ENCODE measurements at places on chromosomes 2 and 18.

GRCh38 chr18:45825258-45826044 is at the start of gene SIGLEC15:
Gene SIGLEC15, plus strand, starts transcription at chr18:45825675. Its CDS starts 54 bp downstream, at chr18:45825729.
- DNase-seq = no peak

GRCh38 chr2:41940060-41940744 is 107.6 kb upstream of the PKDCC start:
- no peak for DNase-seq

GRCh38 chr2:38108907-38109731 is 33.2 kb upstream of the CYP1B1 start:
- no peak for DNase-seq

- DNase-seq = no peak
Observed at GRCh38 chr18:46756559-46757201, at the start of gene ST8SIA5. Gene ST8SIA5, minus strand, starts transcription at chr18:46757053. Its CDS starts 545 bp downstream, at chr18:46756508.

- DNase-seq = no peak
Observed at GRCh38 chr2:121949271-121949670, 193.8 kb downstream of the TSN start.

DNA sequence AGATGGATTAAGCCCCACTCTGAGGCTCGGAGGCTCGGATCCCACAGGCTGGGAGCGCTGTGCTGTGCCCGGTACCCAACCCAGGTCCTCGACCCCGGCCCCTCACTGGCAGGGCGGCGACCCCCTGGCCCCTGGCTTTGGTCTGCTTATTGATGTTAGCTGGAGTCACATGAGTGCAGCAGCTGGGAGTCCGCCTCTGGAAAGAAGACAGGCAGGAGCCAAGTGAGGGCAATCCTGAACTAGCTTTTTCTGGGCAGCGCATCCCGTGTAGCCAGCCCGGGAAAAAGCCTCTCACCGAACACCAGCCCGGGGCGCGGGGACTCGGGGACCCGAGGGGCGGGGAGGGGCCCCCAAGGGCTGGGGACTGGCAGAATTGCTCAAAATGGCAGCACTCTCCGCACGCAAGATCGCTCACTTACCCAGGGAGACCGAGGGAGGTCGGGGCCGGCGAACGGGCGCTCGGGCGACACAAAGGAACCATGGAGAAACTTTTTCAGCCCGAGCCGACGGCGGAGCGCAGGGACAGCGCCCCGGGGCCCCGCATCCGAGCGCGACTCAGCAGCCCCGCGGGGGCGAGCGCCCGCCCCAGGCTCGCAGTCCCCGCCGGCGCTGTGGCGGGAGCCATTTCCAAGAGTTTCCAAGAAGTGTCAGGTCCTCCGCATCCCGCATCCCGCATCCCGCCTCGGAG is 567 bp downstream of the TMEM200C start:
- DNase-seq = no peak

DNA sequence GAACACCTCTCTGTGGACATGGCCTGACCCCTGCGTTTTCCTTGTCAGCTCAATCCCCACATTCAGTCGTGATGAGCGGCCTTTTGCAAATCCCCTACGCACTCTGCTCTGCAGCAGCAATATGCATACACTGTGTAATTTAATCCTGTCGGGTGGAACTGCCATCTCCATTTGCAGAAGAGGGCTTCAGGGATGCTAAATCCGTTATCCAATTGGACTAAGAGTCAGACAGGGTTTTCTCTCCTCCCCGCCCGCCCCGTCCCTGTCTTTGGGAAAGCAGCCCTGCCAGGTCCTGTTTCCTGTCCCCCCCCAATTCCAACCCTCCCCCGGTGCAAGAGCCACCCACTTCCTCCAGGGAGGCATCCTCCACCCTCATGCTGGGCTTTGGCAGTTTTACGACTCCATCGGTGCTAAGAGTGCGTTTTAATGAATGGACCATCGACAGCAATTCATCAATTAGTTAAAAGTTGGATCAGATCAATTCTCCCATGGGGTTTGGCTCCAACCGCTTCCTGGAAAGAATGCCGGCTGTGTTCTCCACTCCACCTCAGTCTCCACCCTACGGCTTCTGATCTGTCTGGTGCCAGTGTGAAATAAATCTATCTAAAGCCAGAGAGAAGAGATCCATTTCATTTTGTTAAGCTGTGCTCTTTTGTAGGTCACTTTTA is 53.5 kb upstream of the ASAP2 start:
- no peak for DNase-seq

DNA sequence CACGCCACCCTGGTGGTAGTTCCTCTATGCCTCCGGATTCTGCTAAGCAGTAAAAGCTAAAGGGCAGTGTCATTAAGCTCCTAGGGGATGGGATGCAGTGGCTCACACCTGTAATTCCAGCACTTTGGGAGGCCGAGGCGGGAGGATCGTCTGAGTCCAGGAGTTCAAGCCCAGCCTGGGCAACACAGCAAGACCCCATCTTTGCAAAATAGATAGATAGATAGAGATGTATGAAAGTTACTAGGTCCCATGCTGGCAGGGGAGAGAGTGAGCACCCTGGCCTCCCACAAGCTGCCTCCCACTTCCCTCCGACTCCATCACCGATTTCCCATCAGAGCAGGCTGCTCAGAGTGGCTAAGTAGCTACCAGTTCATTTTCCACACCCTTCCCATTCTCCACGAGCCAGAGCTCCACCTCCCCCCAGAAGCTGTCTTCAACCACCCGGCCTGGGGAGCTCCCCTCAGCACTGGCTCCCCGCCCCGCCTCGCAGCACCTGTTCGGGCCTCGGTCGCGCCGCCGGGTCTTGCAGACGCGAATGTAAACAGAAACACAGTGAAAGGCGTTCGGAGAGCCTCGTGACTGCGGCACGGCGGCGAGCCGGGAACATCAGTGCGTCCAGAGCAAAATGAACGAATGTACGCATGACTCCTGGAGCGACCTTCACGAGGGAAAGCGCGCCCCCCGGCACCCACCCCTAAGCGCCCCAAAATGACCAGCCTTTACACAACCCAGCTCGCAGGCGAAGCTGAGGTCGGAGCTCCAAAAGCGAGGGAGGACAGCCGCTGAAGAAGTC is 598 bp upstream of the CEP68 start:
- DNase-seq = peak; percentile 24

GRCh38 chr2:12350821-12351220 is 365.9 kb upstream of the TRIB2 start:
- no peak for DNase-seq

DNA sequence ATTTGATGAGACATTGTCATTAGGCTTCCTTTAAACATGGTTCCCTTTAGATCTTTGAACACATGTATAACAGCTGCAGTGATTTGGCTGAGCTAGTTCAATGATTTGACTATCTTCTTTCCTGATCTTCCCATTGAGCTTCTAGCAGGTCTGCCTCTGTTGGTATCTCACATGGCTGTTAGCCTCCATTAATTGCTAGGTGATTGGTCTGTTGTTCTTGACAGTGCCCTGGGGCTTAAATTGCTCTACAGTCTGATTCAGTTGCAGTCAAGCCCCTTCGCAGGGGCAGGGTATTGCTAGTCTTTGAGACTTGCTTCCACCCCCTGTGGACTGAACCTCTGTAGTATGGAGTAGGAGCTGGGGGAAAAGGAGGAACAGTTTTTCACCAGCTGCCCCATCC is 24.1 kb downstream of the SKA1 start:
- no peak for DNase-seq

DNA sequence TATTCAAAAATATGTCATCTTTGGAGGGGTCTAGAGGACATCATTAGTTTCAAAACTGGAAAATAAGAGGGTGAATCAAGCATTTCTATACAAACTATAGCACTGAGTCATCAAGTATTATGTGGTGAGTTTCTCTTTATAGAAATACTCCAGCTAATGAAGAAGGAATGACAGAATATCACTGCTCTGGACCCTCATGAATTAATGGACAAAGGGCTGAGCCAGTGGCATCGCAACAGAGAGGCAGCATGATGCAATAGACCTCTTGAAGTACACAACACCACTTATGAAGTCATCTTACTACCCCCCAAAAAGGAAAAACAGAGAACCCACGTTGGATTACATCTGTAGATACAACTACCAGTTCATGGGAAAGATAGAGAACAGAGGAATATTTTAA is 27.4 kb upstream of the EIF2AK3 start:
- no peak for DNase-seq

- DNase-seq = no peak
Observed at GRCh38 chr18:41391616-41392595, 563.1 kb upstream of the PIK3C3 start.

DNA sequence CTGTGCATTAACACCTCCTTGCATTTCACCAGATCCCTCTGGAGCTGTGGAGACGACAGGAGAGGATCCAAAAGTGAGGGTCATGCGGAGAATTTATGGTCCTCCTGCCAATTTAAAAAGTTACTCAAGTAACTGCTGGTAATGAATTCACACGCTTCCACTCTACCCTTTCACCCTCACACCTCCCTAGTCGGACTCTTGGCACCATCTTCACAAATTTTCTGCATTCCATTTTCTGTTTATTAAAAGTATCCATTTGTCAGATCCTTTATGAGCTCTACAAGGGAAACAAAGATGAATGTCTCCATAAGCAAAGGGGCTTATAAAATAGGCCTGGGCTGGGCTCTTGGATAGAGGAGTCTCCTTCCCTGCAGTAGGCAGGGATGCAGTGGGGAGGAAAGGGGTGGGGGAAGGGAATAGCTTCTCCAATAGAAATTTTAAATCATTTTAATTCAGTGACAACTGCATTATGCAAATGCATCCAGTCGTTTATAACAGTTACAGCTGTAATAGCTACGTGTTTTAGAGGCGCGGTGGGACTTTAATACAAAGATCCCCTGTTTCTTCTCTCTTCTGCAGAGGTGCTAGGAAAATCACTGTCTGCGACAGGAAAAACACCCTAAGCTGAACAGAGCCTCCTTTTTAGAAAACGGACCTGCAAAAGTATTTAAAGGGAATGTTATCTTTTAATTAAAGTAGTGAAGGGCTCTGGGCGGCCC is 132.2 kb downstream of the EPHA4 start:
- no peak for DNase-seq

DNA sequence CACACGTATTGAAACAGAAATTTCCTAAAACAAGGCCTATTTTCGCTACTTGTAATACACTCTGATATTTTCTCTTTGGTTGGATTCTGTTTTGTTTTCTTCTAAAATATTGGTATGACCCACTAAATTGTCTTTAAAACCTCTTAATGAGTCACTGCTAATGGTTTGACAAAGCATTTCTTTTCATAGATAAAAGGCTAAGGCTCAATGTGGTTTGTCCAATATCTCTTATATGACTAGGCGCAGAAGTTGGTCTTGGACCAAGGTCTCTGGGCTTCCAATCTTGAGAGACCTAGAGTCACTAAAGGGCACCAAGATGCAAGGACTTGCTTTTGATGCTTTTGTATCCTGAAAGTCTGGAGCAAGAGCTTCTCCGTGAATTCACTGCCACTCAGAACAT is 498.2 kb upstream of the TCF4 start:
- DNase-seq = no peak

GRCh38 chr2:108451976-108452375 is 3.0 kb downstream of the GCC2 start:
- DNase-seq = no peak

DNA sequence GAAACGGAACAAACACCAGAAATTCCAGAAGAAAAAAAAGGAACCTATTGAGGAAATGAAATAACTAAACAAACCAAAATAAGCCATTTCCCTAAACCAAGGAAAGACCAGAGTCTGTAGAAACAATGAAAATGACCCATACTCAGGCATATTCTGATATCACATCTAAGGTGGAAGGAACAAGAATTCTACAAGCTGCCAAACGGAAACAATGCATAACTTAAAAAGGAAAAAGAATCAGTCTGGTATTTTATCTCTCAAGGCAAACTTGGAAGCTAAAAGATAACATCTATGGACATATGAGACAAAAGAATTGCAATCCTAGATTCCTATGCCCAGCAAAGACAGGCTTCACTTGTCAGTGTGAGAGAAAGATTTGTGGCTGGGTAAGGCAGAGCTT is 326.2 kb downstream of the PDE11A start:
- no peak for DNase-seq

DNA sequence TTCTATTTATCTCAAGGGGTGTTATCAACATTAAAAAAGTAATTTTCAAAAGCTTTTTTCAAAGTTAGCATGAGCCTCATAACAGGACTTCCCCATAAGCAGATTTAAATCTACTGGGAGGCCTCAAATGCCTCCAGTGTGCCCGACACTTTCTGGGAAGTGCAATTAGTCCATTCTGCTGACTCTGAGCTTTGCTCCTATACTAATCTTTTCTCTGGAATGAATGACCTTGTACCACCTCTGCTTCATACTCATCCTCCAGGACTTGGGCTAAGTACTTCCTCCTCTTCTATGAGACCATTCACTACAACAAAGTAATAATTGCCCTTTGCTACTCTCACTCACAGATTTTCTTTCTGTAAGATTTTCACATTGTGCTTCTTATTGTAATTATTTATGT is 111.1 kb downstream of the RIT2 start:
- no peak for DNase-seq

- no peak for DNase-seq
Observed at GRCh38 chr2:30716123-30716900, 90.9 kb downstream of the CAPN13 start.

GRCh38 chr2:79887747-79888374 is 375.0 kb downstream of the CTNNA2 start:
- DNase-seq = no peak

- no peak for DNase-seq
Observed at GRCh38 chr18:8659609-8660242, 45.6 kb upstream of the MTCL1 start.

- no peak for DNase-seq
Observed at GRCh38 chr2:4424153-4424552, 720.8 kb downstream of the DCDC2C start.

GRCh38 chr2:119254601-119255080 is 31.0 kb downstream of the STEAP3 start:
- DNase-seq = no peak

GRCh38 chr2:205274801-205275200 is 407.5 kb upstream of the NRP2 start:
- no peak for DNase-seq

DNA sequence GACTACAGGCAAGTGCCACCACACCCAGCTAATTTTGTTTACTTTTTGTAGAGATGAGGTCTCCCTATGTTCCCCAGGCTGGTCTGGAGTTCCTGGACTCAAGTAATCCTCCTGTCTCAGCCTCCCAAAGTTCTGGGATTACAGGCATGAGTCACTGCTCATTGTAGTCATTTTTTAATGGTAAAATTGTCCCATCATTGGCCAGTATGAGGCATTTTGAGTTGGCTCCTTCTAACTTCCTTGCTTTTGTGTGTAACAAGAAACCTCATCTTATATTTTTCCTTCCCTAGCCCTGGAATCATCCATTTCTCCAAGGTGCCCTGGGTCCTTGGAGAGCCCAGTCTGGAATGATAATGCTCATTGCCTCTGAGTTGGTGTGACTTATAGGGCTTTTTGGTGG is 148.5 kb downstream of the INHBB start:
- DNase-seq = no peak

DNA sequence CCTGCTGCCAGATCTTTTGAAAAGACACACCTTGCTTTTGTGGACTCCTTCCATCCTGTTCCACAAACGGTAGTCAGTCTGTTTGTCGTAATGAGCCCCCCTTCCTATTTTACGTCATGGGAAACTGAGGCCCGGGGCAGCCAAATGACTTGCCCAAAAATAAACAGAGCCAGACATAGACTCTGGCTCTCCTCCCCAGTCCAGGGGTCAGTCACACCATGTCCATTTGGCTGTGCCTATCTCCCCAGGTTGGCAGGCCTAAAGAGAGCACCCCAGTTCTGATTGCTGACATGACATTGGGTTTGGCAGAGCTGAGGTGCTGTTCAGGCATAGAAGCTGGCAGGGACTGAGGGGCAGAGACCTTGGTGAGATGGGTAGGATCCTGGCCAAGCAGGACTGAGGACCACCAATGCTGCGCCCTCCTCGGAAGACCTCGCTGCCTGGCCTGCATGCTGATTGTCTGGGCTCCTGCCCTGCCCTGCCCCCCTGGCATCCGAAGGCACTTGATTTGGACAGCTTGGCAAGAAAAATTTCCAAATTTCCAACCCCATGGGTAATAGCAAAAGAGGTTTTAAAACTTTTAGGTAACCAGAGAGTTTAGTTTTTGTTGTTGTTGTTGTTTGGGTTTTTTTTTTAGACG is 335.4 kb downstream of the DYSF start:
- no peak for DNase-seq
